ENCODE measurements at places on chromosomes 2 and 18.

GRCh38 chr2:142878031-142878678 lies 691 bp downstream of the KYNU start:
- DNase-seq: no peak

GRCh38 chr2:217551252-217551899 lies 451.4 kb downstream of the TNS1 start:
- no peak for DNase-seq

DNA sequence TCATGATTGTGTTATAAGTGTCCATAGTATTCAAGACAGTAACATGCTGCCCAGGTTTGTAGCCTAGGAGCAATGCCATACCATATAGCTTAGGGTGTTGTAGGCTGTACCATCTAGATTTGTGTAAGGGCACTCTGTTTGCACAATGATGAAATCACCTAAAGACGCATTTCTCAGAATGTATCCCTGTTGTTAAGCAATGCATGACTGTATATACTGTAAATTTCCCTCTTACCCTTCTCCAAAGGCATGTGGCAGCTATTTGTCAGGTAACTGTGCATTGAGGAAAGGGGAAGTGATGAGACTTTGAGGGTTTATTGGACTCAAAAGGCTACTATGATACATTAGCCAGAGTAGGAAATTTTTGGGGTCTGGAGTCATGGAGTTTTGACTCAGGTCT lies 180.8 kb downstream of the VAPA start:
- DNase-seq: no peak

- DNase-seq: no peak
These were observed 31.0 kb downstream of the EDAR start for GRCh38 chr2:108958002-108958401.

DNA sequence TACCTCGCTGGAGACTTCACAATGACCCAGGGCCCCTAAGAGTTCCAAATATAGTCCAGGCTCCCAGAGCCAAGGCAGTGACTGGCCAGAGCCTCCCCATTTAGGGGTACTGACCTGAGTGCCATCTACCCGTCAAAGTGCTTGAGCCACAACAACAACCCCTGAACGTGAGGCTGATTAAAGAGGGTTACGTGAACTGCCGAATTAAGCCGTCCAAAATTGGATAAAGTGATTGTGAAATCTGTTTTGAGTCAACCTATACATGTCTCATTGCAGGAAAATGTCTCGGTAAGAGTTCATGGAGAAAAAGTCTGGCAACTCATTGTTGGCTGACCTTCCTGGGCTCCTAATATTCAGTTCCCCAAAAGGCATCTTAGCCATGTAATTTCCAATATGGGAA lies 116.3 kb downstream of the TTC32 start:
- DNase-seq: no peak

DNA sequence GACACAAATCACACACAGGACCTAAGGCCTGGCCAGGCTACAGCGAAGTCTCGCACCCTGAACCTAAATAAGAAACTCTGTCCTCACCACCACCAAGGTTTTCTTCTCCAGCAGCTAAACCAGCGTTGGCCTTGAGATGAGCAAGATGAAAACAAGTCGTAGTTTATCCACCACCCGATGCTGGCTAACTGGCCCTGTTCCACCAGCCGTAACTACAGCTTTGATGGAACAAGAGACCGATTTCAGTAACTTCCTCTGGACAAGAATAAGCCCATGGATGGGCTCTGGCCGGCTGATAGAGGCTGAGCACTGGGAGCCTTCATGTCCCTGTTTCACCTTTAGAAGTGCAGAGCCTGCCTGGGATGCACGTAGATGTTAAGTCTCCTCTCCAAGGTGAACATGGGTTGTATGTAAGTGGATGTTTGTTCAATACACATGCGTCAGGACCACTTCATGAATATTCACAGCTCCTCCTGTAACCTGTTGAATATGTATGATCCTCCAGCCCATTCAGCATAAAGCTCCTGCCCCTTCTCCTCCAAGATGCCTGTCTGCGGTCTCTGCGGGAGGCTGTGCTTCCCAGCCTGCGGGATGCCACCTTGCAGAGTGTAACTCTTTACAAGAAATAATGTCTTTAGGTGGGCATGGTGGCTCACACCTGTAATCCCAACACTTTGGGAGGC lies 24.2 kb downstream of the ADI1 start:
- no peak for DNase-seq
